Urinary bladder (tissue), 4 donors: ENCODE measurements at places on chromosomes 5 and 9. TPM values are rescaled to one million over a fixed set of nuclear protein-coding genes. Genes with fewer than 3 reads are reported as not detected.

GRCh38 chr9:125906893-125907292 lies 159.7 kb downstream of the PBX3 start:
- no peak for DNase-seq

DNA sequence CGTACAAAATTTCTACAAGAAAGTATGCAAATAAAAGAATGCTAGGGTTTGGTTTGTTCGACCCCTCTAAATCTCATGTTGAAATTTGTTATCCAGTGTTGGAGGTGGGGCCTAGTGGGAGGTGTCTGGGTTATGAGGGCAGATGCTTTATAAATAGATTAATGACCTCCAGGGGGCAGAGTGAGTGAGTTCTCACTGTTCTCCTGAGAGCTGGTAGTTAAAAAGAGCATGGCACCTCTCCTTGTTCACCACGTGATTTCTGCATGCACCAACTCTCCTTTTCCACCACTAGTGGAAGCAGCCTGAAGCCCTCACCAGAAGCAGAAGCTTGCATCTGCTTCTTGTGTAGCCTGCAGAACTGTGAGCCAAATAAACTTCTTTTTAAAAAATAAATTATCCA lies 50.4 kb upstream of the FAM170A start:
- DNase-seq: no peak

TMEM141 gene
- 83.2 TPM for polyA plus RNA-seq

HAPLN1 gene
- 0.37 TPM for polyA plus RNA-seq

RAB24 gene
- polyA plus RNA-seq: 50.6 TPM
